NCI-H1436 (cell line): ENCODE measurements at places on chromosomes 6 and 20.

- DNase-seq, result no peak
These were observed 62.0 kb downstream of the FAXC start for GRCh38 chr6:99287523-99287922.

DNA sequence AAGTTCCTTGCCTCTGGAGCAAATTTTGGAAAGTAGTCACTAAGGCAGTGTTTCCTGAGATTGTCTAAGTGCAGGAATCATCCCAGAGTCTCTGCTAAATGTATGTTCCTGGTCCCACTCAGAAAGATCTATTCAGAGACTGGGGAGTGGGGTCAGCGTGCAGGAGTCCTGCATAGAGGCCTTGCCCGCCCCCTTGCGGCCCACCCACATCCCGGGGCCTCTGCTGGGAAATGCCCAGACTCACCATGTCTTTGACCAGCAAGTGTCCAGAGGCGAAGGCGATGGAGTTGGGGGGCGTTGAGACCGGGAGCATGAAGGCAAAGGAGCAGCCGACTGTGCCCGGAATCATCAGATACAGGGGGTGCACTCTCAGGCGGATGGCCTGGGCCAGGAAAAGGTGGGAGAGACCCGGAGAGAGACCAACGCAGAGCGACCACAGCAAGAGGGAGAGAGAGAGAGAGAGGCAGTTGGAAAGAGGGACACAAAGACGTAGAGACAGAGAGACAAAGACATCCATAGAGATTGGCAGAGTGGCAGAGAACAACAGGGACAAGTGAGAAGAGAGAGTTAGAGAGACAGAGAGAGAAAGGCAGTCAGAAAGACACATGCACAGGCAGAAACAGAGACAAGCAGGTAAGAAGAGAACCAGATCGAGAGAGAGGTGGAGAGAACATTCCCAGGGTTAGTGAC is 12.9 kb upstream of the OCSTAMP start:
- no peak for DNase-seq

DNA sequence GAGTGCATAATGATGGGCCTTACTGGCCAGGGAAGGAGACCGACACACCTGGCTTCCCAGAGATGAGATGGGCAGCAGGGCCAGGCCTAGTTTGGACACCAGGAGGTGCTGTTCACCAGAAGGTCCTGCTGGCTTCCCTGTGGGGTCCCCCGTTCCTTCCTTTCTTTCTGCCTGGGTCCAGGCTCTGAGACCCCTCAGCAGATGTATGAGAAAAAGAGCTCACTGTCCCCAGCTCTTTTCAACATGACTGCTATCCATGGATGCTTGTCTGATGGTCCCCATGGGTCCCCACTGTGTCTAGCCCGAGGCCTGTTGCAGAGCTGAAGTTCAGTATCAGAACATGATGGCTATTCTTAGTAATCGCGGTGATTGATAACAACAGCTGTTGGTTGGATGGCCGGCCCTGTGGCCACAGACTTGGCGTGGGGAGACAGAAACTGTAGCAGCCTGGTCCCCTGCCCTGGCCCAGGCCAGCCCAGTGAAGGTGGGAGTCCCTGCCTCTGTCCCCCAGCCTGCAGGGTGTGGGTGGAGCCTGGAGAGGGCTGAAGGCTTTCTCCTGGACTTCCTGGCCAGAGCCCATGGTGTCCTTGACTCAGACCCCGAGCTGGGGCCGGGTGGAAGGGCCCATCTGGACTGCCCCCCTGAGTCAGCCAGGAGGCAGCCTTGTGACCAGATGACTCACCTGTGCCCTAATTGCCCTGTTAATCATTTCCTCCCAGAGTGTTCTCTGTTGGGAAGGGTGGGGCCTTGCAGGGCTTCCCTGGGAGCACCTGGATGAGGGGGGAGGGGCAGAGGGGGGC is 9.9 kb upstream of the BAK1 start:
- peak; percentile 53 for DNase-seq

GRCh38 chr6:134609716-134610261 is 291.9 kb upstream of the SGK1 start:
- peak; percentile 36 for DNase-seq

- DNase-seq, result no peak
These were observed 67.7 kb downstream of the TMEM244 start for GRCh38 chr6:129793447-129793846.

DNA sequence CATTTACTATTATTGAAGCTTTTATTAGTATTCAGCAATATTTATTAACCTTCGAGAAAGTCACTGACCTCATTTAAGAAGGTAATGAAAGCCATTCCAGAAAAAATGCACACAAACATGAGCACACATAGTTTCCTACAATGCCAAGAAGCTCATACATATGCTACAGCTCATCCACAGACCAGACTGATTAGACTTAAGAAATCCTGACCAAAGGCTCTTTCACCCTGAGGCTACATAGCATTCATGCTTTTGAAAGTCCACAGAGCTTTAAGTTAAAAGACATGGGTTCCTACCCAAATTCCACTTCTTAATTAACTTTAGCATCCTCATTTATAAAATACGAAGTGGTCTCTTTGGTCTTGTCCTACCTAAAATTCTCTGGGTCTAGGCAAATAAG is 430.4 kb downstream of the TBC1D32 start:
- no peak for DNase-seq

DNA sequence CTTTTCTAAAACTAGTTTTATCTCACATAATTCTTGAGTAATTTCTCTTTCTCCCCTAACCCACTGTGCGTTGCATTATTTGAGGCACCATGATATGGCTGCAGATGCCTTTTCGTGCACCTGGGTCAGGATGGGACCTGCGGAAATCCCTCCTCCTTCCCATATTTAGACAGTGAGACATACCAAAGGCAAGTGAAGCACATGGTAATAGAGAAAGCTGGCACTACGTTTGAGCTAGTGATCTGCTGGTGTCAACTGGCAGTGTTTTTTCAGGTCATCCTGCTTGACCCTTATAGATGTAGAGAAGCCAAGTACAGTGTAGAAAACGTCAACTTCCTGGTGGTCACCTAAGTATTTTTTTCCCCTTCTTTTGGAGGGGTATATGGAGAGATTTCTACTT is 71.7 kb downstream of the FOXO3 start:
- no peak for DNase-seq

GRCh38 chr6:170017603-170018320 is 266.3 kb downstream of the ERMARD start:
- no peak for DNase-seq

DNA sequence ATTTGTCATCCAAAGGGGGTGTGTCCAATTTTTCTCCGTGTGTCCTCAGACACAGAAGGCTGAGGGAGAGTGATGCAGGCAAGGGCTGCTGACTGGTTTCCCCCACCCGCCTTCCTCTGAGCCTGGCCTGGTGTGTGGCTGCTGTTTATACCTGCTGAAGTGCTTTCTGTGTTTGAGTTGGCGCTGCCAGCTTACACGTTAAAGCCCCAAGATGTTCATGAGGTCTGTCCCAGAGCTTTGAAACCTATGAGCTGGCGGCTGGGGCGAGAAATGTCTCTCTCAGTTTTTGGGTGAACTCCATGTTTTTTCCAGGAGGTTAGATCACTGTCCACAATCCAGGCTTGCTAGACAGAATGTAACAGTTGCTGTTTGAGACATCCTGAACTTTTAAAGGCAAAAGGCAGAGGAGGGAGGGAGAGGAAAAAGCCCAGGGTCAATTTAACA is 69.0 kb upstream of the CCN2 start:
- DNase-seq, result no peak

GRCh38 chr6:16849280-16849987 is 88.2 kb upstream of the ATXN1 start:
- DNase-seq, result no peak

DNA sequence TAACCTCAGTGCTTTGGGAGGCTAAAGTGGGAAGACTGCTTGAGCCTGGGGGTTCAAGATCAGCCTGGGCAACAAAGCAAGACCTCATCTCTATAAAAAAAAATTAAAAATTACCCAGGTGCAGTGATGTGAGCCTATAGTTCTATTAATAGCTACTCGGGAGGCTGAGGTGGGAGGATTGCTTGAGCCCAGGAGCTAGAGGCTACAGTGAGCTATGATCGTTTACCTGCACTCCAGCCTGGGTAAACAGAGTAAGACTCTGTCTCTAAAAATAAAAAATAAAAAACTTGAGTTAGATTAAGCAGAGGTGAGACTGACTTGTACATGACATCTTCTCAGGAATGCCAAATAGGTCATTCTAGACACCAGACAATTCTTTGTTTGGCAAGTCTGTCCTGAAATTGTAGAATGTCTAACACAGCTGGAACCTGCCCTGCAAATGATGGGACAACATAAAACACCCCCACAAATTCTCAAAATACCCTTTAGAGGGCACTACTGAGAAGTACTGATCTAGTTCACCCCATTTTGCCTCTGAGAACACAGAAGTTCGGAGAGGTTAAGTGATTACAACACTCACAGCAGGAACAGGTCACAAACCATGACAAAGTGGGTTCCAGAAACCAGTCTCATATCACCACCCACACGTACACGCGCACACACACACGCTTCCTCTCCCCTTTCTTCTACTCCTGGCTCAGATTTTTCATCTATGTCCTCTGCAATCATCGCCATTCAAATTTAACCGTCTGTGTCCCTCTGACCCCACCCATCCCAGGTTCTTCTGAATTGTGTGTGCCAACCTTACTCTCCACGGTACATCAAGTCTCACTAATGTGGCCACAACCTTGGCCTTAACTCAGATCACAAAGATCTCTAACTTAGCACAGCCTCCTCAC is 38.3 kb downstream of the ARHGAP18 start:
- no peak for DNase-seq

GRCh38 chr6:124866040-124866439 is 96.2 kb upstream of the RNF217 start:
- DNase-seq, result no peak

- DNase-seq, result no peak
These were observed 178.2 kb downstream of the GJA10 start for GRCh38 chr6:90072501-90072900.

DNA sequence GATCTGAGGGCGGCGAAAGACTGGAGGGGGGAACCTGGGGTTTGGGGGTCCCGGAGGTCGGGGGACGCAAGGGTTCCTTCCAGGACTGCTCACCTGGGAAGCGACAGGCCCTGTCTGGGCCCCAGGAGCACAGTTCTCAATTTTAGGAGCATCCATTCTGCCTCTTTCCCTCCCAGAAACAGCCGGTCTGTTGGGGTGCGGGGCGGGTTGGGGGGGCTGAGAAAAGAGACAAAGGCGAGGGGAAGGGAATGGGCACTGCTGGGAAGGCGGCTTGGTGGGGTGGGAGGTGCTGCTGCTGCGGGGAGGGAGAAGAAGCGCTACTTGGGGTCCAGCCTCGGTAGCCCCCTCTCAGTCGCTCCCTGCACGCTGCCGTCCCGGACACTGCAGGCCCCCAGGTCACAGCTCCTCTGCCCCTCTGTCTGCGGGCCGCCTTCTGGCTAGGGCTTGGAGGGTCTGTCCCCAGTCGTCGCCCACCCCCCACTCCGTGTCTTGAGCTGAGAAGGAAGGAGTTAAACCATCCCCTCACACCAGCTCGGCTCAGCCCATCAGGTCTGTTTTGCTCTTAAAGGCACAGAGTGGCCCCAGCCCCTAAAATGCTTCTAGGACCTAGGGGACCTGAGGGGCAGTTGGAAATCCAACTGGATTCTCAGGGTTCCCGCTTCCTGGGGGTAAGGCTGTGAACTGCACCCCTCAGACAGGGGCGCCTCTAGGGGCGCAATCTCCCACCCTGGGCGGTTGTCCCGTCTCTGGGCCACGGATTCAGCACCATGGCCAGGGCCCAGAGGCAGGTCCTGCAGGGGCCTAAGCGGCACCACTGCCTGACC is 690 bp downstream of the GDAP1L1 start:
- DNase-seq, result no peak

DNA sequence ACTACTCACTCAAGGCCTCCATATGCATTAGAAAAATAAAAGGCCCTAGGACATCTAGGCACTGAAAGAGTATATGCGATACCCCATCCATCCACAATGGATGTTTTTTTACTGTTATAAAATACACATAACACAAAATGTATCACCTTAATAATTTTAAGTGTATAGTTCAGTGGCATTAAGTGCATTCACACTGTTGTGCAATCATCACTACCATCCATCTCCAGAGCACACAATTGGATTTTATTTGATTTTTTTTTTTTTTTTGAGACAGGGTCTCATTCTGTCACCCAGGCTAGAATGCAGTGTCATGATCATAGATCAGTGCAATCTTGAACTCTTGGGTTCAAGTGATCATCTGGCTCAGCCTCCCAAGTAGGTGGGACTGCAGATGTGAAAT is 2.8 kb downstream of the MDC1 start:
- no peak for DNase-seq

GRCh38 chr6:4441981-4442434 is 306.6 kb upstream of the ECI2 start:
- DNase-seq, result no peak

DNA sequence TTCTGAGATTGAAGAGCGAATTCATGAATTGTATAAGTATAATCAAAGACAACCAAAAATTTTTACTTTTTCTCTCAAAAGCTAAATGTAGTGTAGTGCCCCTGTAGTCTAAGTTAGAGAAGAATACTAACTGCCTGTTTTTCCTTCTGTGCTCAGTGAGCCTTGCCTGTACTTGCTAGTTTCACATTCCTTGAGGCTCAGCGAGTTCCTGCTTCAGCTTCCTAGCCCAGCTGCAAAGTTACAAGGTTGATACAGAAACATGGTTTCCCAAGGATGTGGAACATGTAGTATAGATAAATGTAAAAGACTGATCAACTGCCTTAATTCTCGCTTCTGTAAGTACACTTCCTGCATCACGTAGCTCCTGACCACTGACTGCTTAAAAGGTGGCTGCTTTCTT is 33.1 kb upstream of the SEC63 start:
- DNase-seq, result no peak

- no peak for DNase-seq
These were observed 257.4 kb downstream of the HTR1B start for GRCh38 chr6:77205936-77206335.

GRCh38 chr20:57398901-57399535 is 7.8 kb downstream of the RBM38 start:
- DNase-seq, result no peak

- no peak for DNase-seq
These were observed 170.0 kb downstream of the FOXA2 start for GRCh38 chr20:22414305-22414742.

- DNase-seq, result no peak
These were observed 37.4 kb downstream of the ANGPT4 start for GRCh38 chr20:878511-879307.

DNA sequence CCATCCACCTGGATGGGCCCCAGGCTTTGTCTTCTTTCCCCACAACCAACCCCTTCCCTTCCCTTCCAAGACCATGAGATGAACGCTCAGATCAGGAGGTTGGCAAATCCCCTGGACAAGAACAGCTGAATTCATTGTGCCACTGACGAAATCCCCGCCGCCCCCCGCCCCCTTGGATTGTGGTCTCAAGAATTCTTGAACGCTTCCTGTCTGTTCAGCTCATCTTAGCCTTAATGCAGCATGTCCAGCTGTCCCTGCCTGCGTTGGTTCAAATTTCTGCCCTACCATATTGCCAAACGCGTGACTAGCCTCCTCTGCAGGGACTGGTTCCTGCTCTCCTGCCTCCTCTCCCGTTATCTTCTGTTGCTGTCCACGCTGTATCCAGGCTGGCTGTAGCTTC is 133.2 kb downstream of the CDH4 start:
- DNase-seq, result no peak

DNA sequence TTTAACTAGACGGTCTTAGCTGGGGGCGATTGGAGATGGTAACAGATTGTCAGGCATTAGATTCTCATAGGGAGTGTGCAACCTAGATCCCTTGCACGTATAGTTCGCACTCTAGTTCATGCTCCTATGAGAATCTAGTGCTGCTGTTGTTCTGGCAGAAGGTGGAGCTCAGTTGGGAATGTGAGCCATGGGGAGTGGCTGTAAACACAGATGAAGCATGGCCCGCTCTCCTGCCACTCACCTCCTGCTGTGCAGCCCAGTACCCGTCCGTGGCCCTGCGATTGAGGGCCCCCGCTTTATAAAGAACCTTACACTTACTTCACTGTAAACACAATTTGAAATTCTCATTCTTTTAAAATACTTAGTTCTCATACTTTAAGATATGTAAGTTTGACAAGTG is 339.4 kb downstream of the CDH26 start:
- DNase-seq, result no peak
